Suppressor macrophage (primary cell): ENCODE measurements at places on chromosomes 5 and 9.
A peak's percentile ranks its signal among the peaks of the same experiment; 100 is the strongest.

- no peak for DNase-seq
These were observed 1787.7 kb downstream of the EFNA5 start for GRCh38 chr5:105882956-105883481.

- peak; percentile 64 for DNase-seq
These were observed 93.3 kb downstream of the KIAA0825 start for GRCh38 chr5:94524841-94525697.

GRCh38 chr9:6247266-6247665 lies 31.7 kb downstream of the IL33 start:
- DNase-seq: no peak

DNA sequence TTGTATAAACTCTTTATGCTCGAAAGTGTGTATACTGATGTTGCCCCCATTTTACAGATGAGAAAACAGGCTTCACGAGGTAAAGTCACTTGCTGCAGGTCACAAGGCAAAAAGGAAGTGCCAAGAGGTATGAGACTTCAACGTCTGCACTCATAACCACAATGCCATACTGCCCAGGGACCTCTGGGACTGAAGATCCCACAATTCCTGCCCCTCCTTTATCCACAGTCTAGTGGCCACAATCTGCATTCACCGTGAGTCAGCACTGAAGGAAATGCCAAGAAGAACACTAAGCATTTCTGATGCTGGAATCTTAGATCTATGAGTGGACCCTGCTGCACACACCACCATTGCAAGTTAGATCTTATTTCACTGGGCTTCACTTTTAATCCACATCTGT lies 37.3 kb downstream of the MED27 start:
- DNase-seq: no peak

- no peak for DNase-seq
These were observed 24.9 kb downstream of the LMX1B start for GRCh38 chr9:126638571-126639132.

- no peak for DNase-seq
These were observed 1309.1 kb upstream of the DMAC1 start for GRCh38 chr9:9108641-9109040.

DNA sequence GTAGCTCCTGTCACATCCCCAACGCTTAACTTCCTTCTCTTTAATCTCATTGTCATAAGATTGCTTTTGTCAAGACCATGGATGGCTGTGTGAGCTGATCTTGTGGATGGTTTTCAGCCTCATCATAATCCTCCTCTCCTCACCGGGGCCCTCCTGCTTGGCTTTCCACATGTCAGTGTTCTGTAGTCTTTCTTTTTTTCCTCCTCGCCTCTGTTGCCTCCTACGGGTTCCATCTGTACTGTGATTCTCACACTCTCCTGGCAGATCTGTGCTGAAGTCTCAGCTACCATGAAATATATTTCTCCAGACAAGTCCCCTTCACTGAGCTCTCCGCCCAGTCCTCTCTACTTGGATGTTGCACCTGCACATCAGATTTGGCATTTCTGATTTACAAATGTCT lies 34.9 kb upstream of the FAM120AOS start:
- DNase-seq: no peak

DNA sequence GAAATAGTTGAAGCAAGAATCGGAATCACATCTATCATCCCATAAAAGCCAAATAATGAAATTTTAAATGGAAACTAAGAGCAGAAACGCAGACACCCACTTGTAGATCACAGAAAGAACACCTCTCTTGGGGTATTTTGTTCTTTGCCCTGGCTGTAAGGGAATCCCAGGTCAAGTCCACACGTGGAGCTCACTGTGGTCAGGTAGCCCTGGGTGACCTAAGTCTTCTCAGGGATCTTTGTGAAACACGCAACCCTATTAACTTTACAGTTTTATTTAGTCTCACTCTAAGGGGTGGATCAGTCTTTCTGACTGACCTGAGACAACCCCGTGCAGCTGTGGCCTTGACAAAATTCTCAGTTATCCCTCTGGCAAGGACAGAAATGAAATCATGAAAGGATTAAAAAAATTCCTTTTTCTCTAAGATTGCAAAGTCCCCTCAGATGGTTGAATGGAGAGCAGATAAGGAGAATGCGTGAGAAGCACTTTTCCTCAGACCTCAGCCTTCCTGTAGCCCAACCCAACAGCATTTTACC lies 111.6 kb downstream of the NREP start:
- no peak for DNase-seq

- peak; percentile 7 for DNase-seq
These were observed 327.5 kb upstream of the ZNF462 start for GRCh38 chr9:106535439-106535838.

DNA sequence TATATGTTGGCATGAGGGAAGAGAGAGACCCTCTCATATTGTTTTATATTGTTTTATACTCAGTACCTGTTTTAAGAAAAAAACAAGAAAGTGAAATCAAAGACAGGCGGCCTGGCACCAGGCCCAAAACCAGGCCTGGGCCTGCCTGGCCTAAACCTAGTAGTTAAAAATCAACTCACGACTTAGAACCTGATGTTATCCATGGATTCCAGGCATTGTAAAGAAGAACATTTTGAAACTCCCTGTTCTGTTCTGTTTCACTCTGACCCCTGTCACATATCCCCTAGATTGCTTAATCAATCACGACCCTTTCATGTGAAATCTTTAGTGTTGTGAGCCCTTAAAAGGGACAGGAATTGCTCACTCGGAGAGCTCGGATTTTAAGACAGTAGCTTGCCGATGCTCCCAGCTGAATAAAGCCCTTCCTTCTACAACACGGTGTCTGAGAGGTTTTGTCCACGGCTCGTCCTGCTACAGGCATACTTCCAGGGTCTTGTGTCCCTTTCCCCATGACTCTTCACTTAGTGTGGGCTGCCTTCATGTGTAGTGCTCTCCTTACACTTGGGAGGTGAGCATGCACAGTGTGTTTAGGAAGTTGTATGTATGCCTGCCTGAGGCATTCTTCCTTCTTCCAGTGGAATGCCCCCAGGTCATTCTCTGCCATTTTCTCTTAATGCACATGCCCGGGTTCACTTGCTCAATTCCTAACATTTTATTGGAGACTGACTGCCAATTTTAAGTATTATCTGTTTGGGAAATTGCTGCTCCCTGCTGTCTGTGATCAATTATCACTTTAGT lies 17.8 kb downstream of the TBCA start:
- DNase-seq: no peak

GRCh38 chr9:132937463-132937901 lies 6.9 kb downstream of the TSC1 start:
- DNase-seq: no peak

- peak; percentile 59 for DNase-seq
These were observed 83.8 kb upstream of the RASA1 start for GRCh38 chr5:87183896-87184295.

GRCh38 chr5:158855510-158855909 lies 244.2 kb downstream of the EBF1 start:
- no peak for DNase-seq

DNA sequence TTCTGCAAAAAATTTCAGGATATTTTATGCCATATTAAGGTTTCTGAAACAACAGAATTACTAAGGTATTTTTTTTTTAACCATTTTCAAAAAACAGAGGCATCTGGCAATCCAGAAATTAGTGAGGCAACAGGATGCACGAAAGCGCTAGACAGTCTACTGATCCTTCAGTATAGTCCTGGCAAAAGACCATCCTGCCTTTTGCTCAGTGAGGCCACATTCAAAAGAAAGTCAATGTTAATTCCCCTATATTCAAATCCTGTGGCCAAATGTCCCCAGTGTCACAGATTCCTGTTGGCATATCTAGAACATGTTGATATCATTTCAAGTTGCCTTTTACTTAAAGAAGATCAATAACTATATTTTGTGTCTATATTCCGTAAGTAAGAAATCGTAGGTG lies 13.1 kb upstream of the NFIB start:
- no peak for DNase-seq

DNA sequence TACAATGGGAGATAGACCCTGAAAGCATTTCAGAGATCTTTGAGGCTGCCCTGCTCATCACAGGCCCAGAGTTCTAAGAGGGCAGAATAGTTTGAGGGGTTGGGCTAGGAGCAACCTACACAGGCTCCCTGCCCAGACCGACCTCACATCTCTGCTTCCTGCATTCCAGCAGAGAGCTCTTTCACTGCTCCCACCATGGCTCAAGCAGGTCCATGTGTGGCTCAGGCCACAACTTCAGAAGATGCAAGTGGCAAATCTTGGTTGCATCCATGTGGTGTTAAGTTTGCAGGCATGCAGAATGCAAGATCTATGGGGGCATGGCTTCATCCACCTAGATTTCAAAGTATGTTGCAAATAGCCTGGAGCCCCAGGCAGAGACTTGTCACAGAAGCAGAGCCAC lies 39.0 kb downstream of the GDA start:
- no peak for DNase-seq

GRCh38 chr5:101327816-101328215 lies 424.7 kb upstream of the ST8SIA4 start:
- no peak for DNase-seq
